CD4-positive, alpha-beta T cell treated with Interleukin-2 at 100 ng/mL for 4 hours (primary cell): ENCODE measurements at places on chromosomes 4 and X.

DNA sequence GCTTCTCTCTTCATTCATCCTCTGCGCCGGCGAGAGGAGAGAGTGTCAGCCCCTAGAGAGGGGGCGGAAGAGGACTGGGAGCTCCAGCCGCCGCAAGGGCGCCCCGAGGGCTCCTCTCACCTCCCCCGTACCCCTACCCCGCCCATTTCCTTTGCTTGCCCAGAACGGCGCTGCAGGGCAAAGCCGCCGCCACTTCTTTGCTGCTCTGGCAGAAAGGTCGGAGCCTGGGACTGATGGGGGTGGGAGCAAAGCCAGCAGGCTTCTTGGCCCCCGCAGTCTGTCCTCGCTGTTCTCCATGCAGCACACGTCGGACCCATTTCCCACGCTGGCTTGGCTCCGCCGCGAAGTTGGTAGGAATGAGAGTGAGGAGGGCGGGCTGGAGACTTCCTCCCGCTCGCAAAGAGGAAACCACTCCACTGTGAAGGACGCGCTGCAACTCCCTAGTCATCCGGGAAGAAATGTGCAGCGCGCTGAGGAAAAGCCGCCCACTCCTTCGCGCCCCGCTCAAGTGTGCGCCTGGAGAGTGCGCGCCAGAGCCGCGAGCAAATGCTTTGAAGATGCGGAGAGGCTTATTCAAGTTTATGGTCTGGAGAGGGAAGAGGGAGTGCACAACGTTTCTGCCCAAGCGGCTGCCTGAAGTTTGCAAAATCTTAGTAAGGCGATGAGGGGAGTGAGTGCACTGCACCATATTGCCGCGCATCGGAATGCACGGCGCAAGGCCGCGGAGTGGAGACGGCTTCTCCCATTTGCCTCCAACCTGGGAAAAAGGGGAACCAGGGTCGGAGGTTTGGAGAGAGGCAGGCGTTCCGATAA is 2.8 kb upstream of the PCDH7 start:
- DNase-seq: no peak

- DNase-seq: no peak
Observed at GRCh38 chr4:124278477-124278876, 434.1 kb downstream of the ANKRD50 start.

DNA sequence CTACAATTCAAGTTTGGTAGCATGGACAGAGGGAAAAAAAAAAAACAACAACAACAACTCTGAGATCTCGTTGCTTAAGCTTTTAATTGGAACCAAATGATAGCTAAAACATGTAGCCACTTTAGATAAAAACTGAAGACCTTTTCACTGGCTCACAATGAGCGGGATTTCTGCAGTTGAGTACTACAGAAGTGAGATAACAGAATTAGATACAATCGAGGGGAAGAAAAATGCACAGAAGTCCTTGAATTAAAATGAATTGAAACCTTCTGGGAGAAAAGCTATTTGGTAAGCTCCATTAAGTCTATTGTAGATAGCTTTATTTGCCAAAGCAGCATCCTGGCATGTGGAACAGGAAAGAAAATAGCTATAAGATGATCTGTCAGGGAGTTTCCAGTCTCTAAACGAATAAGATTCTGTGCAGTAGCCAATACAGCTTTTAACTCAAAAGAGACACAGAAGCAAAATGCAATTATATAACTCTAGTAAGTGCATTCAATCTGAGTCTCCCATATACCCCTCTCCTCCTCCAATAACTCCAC is 248.5 kb downstream of the ENOX2 start:
- DNase-seq: no peak

DNA sequence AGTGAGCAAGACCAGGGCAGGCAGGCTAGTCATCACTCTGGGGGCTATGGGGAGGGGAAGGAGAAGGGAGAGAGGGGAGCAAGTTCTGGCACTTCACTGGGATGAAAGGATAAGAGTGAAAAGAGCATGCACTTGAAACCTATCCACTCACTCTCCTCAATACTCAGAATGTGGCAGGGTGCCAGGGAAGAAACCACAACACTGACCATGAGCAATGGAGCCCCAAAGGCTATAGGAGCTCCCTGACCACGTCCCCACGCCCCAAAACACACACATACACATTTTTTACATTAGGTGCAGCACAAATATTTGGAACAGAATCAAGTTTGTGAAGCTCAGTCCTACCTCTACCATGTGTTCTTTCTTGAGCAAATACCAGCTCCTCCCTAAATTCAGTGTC is 132.2 kb downstream of the IDS start:
- DNase-seq: no peak

DNA sequence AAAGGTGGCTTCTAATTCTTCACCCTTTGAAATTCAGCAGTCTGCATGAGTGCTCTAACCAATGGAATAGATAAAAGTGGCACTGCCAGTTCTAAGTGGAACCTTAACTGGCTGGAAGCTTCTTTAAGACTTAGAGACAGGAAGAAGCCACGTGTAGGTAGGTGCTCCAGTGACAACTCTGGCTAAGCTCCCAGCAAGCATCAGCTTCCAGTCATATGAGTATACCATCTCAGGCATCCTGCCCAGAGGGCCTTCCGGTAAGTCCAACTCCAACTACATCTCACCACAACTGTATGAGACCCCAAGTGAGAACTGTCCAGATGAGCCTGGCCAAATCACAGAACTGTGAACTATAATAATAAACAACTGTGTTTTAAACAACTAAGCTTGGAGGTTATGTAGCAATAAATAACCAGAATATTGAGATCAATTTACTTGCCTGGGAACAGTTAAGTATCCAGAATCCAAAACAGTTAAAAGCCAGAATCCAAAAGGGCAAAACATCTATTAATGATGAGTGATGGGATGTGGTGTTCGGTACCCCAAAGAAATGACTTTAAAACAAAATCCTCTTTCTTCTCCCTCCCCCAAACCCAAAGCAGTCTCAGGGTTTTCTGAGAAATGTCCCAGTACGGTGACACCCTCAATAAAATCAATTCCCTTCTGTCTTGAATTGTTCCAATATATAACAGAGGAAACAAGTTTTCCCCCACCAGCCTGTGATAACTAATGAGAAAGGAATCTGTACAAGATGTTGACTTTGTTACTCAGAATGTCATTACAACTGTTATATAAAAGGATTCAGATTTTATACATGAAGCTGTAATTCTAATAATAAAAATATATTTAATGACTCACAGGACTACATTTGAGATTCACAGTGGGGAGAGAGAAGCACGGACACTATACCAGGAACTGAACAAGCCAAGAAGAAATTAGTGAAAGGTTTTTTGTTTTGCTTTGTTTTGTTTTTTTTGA is 4.2 kb downstream of the TSPAN5 start:
- DNase-seq: no peak

DNA sequence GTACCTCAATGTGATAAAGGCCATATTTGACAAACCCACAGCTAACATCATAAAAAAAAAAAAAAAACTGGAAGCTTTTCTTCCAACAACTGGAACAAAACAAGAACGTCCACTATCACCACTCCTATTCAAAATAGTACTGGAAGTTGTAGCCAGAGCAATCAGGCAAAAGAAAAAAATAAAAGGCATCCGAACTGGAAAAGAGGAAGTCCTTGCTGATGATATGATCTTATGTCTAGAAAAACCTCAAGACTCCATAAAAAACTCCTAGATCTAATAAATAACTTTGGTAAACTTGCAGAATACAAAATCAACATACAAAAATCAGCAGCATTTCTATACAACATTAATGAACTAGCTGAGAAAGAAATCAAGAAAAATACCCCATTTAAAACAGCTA is 134.3 kb downstream of the TEX11 start:
- no peak for DNase-seq

- no peak for DNase-seq
Observed at GRCh38 chr4:136562834-136563233, 969.5 kb downstream of the PCDH18 start.

DNA sequence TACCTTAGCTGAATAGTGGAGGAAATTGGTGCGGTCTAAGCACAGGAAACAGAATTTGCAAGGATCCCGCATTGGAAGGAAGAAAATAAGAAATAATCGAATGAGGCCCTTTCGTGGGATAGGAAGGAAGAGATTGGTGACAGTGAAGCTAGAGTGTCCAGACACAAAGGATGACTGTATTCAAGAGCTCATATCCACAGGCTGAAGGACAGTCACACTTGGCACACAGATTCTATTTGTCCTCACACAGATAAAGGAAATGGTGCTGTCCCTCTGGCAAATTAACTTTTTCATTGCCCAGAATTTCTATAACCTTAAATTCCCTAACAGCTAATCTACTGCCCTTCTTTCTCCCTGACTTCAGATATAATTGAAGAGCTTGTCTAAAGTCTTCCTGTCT is 2188.9 kb upstream of the TENM3 start:
- DNase-seq: no peak

DNA sequence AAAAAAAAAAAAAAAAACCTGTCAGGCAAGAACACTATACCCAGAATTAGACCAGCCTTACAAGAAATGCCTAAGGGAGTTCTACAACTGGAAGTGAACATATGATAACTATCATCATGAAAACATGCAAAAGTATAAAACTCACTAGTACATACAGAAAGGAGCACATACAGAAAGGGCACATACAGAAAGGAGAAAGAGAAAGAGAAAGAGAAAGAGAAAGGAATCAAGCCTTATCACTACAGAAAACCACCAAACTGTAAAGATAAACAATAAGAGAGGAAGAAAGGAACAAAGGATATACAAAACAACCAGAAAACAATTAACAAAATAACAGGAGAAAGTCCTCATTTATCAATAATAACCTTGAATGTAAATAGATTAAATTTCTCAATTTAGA is 50.4 kb downstream of the PHKA1 start:
- DNase-seq: no peak

GRCh38 chrX:69430785-69431184 is 73.3 kb upstream of the NALF2 start:
- DNase-seq: no peak

- DNase-seq: no peak
Observed at GRCh38 chr4:167238226-167238625, 3.9 kb upstream of the SPOCK3 start.

DNA sequence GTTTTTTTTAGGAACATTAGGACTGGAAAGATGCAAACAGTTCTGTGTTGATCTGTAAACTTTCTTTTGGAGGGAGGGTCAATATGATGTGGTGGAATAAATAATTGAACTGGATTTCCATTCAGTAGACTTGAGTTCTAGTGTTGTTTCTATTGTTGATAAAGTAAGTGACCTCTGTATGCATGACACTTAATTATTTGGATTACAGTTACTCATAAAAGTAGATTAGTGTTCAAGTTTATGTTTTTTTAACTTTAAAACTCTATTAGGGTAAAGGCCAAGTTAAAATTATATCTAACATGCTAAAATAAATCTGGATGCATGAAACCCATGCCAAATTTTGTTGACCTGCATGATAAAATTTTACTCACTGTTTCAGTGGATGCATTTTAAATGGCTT is 85.4 kb upstream of the NR3C2 start:
- no peak for DNase-seq

- DNase-seq: no peak
Observed at GRCh38 chrX:9205599-9206223, 171.8 kb upstream of the FAM9B start.

- DNase-seq: no peak
Observed at GRCh38 chr4:26544421-26544820, 39.5 kb upstream of the TBC1D19 start.

DNA sequence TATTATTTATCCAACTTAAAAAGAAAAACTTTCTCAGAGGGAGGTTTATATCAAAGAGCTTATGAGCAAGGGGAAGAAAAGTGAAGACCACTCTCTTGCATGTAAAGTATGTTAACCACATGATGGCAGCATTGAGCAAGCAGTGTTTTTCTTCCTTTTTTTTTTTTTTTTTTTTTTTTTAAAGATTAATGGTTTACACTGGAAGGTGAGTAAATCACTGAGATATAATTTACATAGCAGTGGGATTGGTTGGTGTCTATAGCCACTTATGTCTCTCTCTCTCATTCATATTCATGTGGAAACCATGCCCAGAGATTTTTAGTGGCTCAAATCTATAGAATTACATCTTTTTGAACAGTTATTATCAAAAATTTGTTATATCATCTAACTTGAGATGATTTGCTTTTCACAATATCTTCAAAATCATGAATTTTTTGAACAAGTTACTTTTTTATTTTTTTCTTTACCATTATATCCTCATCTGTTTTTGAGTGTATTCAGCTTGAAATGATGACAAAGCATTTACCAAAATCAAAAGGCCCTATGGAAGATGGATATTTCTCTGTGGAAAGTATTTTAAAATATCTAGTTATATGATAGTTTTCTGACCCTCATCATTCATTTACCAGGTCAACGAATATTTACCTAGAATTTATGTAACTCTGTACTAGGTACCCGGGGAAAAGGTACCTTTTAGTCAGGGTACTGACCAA is 31.6 kb downstream of the MTHFD2L start:
- peak; percentile 34 for DNase-seq

DNA sequence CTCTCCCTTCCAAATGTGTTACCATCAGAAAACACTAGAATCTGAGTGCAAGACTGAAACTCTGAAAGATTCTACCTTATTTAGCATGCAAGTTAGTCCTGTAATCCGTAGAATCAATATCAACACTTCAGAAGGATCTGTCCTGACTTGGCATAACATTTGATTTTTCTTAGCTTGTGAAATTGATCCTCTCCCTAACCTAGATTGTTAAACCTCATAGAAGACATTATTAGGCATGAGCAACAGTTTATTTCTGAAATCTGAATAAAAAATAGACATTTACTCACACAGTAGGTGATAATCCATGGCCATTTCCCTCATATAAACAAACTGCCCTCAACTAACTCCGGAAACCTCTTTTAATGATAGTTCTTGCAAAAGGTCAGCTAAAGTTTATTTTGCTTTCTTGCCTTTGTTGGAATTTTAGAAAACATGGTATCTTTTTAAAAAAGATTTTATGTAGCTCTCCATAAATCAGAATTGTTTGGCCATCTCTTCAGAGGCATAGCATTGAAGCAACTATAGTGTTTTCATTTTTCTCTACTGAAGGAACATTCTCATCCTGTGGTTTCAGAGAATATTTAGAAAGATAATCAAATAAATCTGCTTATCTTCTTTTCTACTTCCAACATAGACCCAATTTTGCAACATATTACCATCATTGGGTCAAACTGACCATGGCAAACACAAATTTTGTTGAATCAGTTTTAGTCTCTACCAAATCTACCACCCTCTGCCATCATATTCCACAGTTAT is 38.5 kb upstream of the PDLIM5 start:
- DNase-seq: no peak

DNA sequence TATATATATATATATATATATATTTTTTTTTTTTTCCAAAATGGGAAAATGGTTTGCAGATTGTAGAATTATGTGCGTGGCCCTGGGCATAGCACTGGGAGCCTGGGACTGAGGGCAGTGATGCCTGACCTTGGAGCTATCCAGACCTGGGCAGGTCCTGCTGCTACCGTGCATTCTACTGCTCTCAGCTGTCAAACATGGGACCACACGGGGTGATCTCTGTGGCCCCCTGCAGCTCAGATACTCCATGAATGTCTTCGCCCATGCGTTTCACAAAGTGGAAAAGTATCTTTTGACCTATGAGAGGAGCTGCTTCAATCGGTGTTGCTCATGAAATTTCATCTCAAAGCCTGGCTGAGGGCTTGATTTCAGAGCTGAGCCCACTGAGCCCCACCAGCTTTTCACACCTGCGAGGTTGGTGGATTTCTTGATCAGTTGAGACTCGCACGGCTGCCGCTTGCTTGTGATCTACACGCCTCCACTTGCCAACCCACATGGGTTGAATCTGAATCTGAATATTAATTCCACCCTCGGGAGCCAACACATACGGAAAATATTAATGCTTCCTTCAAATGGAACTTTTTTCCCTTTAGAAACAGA is 35.7 kb downstream of the ING2 start:
- no peak for DNase-seq

GRCh38 chr4:80740375-80740774 is 290.1 kb upstream of the BMP3 start:
- DNase-seq: no peak

- no peak for DNase-seq
Observed at GRCh38 chr4:66604192-66604591, 933.9 kb upstream of the EPHA5 start.
